ENCODE measurements at places on chromosomes 16 and 17.

DNA sequence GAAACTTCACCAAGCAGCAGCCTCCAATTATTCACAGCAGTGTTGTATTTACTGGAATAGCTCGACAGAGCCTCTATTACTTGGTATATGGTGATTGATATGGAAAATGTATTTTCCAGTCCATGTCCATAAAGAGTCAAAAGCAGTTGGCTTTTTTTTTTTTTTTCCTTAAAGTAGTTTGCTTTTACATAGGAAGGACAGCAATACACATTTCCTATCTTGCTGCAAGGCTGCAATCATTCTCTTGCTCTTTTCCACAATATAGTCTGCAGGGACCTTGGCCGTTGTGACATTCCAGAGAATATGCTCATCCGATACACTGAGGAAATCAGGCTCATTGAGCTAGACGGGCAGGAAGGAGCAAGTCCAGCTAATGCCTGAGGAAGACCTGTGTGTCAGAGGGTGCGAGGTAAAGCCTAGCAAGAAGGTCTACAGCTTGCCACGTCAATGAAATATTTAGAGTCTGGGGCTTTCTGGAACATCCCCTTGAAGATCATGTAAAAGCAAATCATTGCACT lies 131.1 kb downstream of the ENGASE start:
- no peak for DNase-seq

- DNase-seq, result no peak
Observed at GRCh38 chr16:86880316-86881117, 302.2 kb downstream of the FOXL1 start.

DNA sequence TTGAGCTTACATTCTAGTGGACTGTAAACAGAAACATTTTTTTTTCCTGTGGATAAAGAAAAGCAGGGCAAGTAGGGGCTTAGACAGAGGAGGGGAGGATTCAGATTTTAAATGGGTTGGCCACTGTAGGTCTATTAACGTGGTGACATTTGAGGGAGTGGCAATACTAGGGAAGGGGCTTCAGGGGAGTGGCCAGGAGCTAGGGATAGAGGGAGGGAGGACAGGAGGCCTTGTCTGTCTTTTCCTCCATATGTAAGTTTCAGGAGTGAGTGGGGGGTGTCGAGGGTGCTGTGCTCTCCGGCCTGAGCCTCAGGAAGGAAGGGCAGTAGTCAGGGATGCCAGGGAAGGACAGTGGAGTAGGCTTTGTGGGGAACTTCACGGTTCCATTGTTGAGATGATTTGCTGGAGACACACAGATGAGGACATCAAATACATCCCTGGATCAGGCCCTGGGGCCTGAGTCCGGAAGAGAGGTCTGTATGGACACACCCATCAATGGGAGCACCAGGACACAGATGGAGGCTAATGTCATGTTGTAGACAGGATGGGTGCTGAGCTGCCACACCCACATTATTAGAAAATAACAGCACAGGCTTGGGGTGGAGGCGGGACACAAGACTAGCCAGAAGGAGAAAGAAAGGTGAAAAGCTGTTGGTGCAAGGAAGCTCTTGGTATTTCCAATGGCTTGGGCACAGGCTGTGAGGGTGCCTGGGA lies 6.5 kb upstream of the HBM start:
- no peak for DNase-seq

DNA sequence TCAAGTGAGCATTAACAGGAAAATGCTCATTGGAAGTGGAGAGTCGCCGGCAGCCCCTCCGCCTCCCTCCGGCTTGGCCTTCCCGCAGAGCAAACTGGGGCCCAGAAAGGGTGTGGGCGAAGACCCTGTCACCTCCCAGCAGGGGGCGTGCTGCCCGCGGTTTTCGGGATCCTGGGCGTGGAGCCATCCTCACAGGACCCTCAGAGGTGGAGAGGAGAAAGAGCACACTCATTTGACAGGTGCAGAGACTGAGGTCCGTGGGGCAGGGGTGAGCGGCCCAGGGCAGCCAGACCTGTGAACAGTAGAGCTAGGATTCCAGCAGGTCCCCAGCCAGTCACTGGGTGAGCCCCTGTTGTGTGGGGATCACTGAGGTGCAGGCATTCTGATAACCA lies 1002.9 kb downstream of the KCNJ18 start:
- DNase-seq, result no peak

DNA sequence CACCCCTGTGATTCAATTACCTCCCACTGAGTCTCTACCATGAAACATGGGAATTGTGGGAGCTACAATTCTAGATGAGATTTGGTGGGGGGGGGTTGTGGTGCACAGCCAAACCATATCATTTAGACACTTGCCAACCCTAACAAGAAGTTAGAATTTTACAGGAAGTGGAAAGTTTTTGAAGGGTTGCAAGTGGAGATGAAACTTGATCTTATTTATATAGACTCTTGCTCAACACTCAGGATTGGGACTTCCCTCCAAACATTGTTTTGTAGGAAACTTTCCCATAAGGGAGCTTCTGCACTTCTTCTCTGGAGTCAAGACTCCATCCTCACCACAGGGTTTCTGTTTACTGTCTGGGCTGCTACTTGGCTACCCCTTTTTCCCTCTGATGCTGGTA lies 266.7 kb upstream of the CDH11 start:
- DNase-seq, result no peak

DNA sequence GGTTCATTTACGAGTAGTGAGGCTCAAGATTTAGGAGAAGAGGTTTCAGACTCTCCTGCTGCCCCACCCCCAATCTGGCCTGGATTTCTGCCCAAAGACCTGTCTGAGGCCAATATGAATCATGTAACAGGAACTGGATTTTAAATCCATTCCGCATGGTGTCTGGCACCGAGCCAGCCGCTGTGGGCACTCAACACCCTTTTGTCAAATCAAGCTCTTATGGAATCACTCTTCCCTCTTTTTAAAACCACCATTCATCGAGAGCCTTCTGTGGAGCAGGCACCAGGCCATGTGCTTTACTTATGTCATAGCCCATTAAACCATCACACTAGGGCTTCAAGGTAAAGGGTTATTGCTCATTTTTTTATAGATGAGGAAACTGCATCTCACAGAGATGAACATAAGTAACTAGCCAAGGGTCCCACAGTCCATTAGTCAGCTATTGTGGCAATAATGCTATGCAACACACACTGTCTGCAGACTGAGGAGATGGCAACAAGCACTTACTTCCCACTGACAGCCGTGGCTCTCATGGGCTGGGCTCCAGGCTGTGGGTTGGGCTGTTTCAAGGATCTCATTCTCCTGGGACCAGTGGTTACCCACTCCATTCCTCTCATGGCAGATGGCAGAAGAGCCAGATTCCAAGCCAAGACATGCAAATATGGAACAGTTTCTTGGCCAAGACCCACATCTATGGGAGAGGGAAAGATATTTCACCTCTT lies 93.6 kb downstream of the WSCD1 start:
- no peak for DNase-seq

- no peak for DNase-seq
Observed at GRCh38 chr16:27704252-27704651, 154.3 kb downstream of the KATNIP start.

DNA sequence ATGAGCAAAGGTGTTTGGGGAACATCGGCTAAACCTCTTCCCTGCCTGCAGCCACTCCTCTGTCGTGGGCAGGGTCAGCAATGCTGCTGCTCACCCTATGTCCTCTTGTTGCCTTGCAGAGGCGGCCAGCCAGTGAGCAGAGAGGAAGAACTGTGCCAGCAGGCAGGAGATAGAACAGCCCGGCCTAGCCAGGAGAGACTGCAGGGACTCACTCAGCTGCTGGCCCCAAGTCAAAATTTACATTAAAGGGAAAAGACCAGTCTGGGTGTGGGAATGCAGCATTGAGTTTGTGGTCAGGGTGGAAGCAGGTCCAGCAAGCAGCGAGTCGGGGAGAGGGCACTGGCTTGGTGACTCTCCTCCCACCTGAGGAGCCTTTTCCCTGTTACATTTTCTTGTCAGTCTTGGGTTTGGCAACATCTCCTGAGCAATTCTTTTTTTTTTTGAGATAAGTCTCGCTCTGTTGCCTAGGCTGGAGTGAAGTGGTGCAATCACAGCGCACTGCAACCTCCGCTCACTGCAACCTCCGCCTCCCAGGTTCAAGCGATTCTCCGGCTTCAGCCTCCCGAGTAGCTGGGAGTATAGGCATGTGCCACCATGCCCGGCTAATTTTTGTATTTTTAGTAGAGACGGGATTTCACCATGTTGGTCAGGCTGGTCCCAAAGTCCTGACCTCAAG lies 22.7 kb downstream of the LIG3 start:
- no peak for DNase-seq

GRCh38 chr17:75404223-75404730 lies 1.2 kb downstream of the GRB2 start:
- DNase-seq, result peak; percentile 75

DNA sequence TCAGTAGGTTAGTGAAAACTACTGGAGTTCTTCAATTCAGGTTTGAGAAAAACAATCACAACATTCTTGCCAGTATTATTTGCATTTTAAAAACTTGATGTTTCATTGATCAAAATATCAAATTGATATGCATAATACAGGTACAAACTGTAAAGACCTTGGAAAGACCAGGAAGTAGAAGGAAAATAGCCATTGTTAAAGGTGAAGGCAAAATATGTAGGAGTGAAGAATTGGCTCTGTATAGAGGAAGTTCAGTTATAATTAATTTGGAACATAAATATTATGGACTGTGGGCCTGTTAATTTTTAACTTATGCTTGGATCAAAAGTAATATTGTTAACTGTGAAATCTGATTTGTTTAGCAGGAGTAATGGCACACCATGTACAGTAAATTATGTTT lies 112.6 kb downstream of the BCAS3 start:
- no peak for DNase-seq

- peak; percentile 79 for DNase-seq
Observed at GRCh38 chr16:57084257-57084770, 8.1 kb upstream of the CPNE2 start.

DNA sequence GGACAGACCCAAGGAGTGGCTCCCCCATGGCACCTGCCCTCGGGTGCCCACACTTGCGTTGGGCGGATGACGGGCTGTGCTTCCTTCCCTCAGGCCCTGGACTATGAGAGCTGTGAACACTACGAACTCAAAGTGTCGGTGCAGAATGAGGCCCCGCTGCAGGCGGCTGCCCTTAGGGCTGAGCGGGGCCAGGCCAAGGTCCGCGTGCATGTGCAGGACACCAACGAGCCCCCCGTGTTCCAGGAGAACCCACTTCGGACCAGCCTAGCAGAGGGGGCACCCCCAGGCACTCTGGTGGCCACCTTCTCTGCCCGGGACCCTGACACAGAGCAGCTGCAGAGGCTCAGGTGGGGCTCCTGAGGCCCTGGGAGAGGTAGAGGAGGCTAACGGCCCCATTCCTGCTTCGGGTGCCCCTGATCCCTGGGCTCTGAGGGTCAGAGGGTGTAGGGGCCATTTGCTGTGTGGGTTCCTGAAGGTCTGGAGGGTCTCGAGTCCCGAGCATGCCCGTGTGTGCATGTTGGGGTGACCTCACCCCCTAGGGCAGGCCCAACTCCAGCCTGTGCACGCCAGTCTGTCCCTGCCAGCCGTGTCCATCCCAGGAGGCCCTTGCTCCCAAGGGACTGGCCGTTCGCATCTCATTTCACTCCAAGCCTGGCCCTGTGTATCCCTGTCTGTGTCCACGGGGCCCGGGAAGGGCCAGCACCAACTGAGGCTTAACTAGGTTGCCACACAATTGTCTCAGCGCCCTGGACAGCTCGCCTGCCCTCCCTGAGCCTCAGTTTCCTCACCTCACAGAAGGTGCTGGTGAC lies 10.0 kb downstream of the SLC22A31 start:
- DNase-seq, result no peak

- peak; percentile 67 for DNase-seq
Observed at GRCh38 chr17:17626151-17626805, 34.8 kb upstream of the PEMT start.

- peak; percentile 36 for DNase-seq
Observed at GRCh38 chr16:84484579-84485254, 19.7 kb downstream of the MEAK7 start.

DNA sequence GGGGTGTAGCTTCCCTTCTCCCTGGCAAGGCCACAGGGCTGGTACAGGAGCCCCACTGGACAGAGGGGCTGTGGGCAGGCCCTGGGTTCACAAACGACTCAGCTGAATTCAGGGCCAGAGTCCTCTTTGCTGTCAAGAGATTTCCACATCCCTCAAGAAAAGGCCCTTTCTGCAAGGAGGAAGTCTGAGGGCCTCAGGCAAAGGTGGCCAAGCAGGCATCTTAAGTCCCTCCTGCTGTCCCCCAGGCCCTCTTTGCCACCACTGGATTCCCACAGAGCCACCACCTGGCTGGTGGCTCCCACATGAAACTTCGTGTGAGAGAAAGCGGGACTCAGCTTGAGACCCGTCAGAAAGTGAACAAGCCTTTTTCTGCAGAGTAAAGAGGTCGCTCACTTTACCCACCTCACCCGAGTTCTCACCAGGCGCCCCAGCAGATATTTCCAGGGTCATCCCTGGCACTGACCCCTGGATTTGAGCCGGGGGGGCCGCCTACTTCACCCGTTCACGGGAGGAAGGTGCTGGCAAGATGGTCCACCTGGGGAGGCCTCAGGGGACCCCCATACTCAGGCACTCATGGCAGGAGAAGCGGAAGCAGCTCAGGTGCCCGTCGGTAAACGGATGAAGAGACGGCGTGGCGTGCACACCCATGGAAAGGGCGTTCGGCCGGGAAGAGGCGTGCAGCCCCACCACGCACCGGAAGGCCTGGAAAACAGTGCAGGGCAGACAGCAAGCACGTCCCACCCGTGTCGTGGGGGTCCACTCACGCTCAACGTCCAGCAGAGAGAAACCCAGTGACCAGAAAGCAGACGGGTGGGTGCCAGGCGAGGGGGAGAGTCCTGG lies 3.6 kb downstream of the RNF166 start:
- no peak for DNase-seq

- no peak for DNase-seq
Observed at GRCh38 chr16:14564861-14565687, 65.0 kb downstream of the PARN start.

DNA sequence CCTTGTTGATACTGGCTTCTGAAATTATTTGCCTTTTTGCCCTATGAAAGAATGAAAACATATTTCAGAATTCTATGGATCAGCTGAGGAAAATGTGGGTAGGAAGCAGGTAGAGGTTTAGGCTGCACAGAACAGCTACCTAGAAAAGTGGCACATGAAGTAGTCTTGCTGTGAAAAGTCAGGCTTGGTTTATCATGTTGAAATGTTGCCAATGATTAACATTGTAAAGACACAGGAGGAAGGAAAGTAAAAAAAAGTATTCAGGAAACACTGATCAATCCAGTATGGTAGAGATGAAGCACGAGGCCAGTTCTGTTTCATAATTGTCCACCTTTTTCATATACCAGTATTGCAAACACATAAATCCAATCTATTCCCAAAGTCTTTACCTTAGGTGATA lies 29.9 kb downstream of the ABCA6 start:
- DNase-seq, result no peak

DNA sequence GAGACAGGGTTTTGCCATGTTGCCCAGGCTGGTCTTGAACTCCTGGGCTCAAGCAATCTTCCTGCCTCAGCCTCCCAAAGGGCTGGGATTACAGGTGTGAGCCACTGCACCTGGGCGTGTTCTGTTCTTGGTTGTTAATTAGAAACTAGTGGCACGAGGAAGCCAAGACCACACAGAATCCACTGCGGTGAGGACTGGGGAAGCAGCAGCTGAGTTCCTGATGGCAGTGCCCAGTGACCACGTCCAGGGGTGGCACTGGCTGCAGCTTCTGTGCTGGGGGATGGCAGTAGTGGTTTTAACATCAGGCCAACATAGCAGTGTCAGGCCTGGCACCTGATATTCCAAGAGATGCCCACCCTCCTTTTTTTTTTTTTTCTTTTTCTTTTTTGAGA lies 39.7 kb upstream of the NDRG4 start:
- no peak for DNase-seq

- DNase-seq, result no peak
Observed at GRCh38 chr16:9966569-9967157, 215.6 kb downstream of the GRIN2A start.

- no peak for DNase-seq
Observed at GRCh38 chr16:22109258-22109898, 17.0 kb downstream of the VWA3A start.

Measured in ELF-1 (cell line).